ENCODE measurements at places on chromosomes 7 and 10.

DNA sequence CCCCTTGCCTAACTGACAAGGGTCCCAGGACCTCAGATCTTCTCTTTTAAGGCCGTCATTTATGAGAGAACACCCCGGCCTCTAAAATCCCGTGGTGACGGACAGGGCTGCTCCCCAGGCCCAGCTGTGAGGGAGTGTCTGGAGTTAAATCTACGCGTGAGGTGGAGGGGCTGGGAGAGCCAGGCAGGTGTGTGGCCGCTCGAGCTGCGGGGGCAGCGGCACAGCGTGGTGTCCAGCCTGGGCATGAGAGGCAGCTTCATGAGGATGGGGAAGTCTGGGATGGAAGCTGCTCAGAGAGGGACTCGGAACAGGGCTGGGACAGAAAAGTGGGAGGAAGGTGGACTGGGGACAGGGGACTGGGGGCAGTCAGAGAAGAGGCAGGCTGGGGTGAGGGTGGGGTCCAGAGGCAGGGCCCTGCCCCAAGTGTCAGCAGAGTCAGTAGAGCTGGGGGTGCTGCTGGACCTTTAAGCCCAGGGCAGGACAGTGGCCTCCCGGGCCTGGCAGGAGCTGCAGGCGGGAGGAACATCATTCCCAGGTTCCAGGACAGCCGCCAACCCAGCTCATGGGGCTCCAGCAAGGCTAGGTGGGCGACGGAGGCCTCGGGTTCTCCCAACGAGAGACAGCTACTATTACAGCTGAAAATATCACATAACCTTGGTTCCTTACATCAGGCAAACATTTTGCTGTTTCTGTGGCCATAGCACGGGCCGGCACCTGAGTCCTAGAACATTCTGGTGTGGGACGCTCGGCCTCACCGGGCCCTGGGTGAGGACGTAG is 55.2 kb downstream of the JAKMIP3 start:
- DNase-seq, result no peak

DNA sequence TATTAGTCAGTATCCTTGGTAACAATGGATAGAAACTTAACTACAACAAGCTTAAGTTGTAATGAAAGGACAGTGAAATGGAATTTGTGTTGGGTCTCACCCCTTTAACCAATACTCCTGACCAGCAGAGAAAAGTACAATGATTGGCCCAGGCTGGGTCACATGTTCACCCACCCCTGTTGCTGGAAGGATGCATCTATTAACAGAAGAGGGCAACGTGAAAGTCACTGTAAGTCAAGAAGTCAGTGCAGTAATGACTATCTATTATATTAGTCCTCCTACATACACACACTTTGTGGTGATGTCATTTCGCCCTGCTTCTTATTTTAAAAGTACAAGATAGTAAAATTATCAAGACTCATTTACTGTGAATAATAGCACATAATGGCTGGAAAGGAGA is 16.2 kb downstream of the PNLIPRP2 start:
- no peak for DNase-seq

DNA sequence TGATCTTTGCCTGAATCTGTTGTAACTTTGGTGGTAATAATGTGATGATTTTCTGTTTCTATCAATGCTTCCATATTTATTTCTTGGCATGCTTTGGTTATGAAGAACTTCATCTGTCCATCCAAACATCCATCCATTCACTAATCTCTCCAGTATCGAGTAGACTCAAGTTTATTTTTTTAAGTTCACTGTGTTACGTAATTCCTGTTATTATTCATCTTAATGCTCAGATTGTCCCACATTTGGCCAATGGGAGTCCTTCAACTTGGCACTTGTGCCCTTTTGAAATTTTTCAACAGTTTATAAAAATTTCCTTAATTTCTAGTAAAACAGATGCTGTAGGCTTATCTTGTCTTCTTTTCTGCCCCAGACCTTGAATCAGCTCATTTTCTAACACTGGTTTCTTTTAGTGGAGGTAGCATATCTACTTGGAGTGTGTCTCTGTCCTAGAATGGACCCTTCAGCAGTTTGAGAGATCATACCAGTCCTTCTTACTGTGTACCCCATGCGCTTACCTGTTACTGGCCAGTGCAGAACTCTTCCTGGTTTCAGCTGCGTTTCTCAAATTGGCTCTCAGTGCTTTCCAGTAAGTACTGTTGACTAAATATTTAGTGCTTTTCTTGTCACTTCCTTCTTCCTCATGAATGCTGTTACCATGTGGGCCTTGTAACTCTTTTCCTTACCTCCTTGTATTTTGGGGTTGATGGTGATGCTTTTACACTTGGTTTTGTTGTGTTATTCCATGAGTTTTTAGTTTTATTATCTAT is 100.8 kb downstream of the MLLT10 start:
- no peak for DNase-seq

- no peak for DNase-seq
Observed at GRCh38 chr7:157884461-157885062, 547.8 kb downstream of the DNAJB6 start.

All from KBM-7 (cell line).